AG09319 (cell line): ENCODE measurements at places on chromosomes 5 and 9.

- DNase-seq = no peak
Observed at GRCh38 chr5:144464306-144464705, 293.6 kb downstream of the KCTD16 start.

DNA sequence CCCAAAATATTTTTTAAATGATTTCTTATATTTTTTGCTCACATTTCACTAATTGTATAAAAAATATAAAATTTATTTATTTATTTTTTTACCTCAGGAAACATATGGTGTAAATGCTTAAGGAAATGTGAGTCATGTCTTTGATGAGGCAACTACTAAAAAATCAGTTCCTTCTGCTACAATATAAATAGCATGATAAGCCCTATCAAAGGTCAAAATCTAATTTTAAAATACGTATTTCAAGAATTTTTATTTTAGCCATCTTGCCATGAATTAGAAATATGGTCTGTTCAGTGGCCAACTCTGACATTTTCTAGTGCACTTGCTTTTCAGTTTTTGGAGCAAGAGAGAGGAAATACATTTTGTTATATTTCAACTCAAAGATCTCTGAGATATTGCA is 50.5 kb downstream of the PDE4D start:
- DNase-seq = no peak

- DNase-seq = no peak
Observed at GRCh38 chr9:73411494-73411893, 259.8 kb downstream of the ANXA1 start.

DNA sequence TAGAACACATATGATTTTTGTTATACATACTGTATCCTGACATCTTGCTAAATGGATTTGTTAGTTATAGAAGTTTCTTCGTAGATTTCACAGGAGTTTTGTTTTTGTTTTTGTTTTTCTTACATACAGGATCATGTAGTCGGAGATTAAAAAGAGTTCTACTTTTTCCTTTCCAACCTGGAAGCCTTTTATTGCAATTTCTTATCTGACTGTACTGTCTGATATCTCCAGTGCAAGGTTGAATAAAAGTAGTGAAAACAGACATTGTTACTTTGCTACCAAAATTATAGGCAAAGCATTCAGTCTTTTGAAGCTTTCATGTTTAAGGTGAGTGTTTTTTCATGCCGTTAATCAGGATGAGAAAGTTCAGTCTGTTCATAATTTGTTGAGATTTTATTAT is 117.4 kb upstream of the PRSS3 start:
- DNase-seq = no peak

- no peak for DNase-seq
Observed at GRCh38 chr9:87301371-87301770, 196.3 kb upstream of the DAPK1 start.

DNA sequence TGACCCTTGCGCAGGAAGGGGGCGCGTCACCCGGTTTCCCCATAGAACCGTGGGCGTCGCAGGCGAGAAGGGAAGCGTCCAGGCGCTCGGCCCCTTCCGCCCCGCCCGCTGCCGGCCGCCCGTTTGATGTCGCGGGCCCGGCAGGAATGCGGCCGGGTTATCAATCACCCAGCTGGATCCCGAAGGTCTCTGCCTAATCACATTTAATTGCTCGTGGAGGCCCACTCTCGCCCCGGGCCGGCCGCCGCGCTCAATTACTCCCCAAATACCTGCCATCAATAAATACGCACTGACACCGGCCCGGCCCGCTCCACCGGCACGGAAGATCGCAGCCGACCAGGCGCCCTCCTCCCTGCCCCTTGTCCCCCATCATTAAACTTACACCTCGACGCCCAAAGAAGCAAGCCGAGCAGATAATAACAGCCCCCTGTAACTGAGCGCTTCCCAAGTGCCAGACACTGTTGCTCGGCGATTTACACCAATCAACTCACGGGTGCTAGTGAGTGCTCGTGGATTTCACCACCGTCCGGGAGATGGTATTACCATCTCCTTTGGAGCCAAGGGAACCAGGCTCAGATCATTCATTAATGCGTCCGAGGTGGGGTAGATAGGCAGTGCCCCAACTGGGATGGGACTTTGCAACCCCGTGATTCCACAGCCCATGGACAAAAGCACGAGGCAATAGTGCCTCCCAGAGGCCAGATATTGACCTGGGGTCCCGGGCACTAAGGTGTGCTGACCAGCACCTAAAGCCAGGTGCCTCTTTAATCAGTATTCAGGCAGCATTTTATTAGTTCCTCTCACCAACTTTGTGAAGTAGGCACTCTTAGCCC is 11.3 kb downstream of the MSX2 start:
- DNase-seq = no peak
